ENCODE measurements at places on chromosomes 2 and 18. TPM values are rescaled to one million over a fixed set of nuclear protein-coding genes. Genes with fewer than 3 reads are reported as not detected.

- DNase-seq, result no peak
Measured at GRCh38 chr18:56910237-56910636, 236.7 kb upstream of the BOD1L2 start.

The CABYR gene
- total RNA-seq, result not detected

The LDLRAD4 gene
- total RNA-seq, result 0.43 TPM

DNA sequence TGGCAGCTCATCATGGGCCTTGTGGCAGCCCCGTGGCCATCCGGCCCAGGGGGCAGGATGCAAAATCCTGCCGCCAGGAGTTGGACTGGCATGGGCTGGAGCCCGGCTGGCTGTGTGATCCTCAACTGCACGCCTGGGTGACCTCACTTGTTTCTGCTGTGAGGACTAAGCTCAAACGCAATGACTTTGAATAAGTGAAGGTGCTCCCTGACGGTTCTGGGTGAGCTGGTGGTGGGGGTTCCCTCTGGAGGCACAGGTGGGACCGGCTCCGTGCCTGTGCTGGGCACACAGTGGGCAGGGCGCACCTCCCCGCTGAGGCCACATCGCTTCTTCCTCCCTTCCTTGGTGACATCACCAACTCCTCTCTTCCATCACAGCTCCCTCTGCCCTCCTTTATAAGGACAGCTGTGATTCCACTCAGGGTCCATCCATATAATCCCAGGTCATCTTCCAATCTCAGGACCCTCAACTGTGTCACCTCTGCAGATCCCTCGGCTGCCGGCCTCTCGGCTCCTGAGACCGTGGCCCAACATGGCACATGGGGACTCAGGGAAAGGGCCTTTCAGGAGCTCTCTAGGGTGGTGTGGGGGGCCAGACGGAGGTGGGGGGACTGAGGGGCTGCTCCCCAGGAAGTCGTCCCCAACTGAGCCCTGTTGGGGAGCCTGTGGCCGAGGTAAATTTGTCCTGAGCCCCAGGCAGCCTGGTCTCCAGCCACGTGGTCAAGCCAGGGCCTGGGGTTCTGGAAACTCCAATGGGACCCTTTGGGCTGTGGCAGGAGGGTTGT lies 75.5 kb upstream of the ODC1 start:
- DNase-seq, result no peak

The TFCP2L1 gene
- total RNA-seq, result 0.08 TPM

The TRIM43 gene
- total RNA-seq, result not detected

GRCh38 chr2:237309416-237309815 lies 104.5 kb downstream of the COL6A3 start:
- no peak for DNase-seq

The LYG1 gene
- 1.3 TPM for total RNA-seq

DNA sequence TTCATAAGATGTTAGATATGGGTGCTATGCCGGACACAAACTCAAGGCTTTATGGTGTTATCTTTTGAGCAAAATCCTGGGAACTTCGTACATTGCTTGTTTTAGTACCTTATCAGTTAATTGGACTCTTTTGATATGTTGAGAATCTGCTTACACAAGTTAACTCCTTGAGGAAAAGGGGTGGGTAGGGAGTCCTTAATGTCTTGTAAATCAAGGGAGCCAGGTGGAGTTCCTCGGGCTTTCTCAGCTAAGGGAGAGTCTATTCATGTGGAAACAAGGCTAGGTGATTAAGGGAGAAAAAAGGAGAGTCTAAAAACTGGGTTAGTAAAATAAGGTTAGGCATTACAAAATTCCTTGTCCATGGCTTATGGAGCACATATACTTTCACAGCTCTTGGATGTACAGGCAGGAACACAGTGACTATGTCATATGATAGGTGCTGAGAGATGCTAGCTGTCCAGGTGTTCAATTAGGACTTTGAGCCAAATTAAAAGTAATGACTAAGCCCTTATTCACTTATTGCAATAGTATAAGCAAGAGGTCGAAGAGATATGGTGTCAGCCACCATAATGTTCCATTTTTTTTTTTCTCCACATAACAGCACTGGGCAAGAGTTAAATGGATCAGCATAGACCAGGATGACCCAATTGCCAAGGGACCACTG lies 59.5 kb upstream of the DYNAP start:
- DNase-seq, result no peak

- DNase-seq, result no peak
Measured at GRCh38 chr18:13480571-13481255, 245.6 kb downstream of the FAM210A start.

- DNase-seq, result no peak
Measured at GRCh38 chr18:45112682-45113081, 432.0 kb downstream of the SETBP1 start.

DNA sequence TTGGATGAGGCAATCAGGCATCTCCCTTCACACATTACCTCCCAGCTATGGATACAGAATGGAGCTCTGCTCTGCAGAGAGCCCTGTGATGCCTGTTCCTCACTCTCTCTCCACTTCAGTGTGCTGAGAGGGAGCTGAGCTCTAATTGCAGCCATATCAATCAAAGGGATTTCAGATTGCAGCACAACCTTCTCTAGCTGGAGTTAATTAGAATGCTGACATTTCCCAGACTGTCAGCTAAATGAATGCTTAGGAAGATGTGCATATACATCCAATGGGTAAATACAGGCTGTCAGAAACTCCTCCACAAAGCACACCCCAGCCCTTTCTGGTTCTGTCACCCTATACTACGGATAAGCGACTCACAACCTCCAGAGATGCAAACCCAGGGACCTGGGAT lies 402.6 kb downstream of the EIPR1 start:
- DNase-seq, result no peak

The UGT1A8 gene
- not detected for total RNA-seq

GRCh38 chr18:80009661-80010550 lies 21.5 kb upstream of the TXNL4A start:
- no peak for DNase-seq

The REG1B gene
- not detected for total RNA-seq

DNA sequence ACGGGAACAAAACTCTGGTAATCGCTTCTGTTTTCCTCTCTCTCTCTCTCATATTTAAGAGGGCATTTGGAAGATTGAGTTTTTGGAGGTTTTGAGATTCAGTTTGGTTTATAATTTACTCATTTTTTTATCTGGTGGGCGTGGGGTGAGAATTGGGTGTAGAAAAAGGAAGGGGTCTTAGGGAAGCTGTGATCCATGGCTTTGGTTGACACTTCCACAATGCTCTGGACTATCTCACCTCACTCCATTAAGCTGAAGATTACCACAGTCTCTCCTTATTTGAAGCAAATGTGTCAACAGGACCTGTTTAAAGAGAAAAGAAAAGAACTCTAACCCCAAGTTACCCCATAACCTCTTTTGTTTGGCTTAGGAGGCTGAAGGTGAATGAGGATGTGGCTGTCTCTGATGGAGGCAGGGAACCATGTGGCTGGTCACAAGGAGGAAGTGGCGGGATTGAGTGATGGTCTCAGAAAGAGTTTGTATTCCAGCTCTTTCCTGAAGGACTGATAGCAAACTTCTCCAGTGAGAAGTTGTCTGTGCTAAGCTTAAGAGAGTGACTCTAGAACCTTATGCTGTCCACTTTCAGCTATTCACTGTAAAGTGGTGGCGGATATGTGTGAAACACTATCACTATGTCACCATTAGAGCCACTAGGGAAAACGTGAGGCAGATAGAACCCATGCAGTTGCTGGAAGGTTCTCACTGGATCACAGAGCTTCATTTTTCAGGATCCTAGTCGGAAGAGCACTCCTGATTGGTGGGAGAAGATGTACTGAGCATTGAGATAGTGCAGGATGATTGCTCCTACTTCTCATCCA lies 934 bp downstream of the ZNF804A start:
- DNase-seq, result peak; percentile 53

DNA sequence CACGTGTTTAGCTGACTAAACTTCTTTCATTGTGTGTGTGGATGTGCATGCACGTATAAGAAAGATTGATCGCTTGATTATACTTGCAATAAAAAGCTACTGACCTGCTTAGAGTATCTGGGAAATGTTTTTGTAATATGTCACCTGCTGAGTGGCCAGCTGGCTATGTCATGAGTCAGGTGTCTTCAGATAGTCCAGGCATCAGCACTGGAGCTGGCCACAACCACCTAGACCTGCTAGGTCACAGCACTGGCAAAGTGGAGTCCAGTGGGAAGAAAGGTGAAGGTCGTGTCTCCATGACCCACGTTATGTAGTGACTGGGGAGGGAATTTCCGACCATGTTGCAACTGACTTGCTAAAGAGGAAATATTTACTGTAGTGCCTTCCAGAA lies 147.0 kb downstream of the ESCO1 start:
- no peak for DNase-seq

DNA sequence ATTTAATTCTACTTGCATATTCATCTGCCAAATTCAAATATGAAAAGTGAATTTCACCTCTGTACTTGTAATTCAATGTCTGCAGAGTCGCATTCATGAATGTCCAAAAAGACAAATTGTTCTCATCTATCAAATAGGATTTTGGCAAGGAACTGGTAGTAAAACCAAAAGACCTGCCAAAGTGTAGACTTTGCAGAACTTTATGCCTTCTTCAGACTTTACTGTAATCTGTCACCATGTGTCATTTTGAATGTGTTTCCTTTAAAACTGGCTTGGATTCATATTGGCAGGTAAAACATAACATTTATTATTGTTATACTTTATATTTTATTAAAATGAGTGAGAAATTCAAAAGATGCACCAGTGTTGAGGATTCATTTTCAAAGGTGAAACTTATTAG lies 701.9 kb upstream of the LINC00305 start:
- no peak for DNase-seq

The PKDCC gene
- total RNA-seq, result 361 TPM

The ARHGAP28 gene
- total RNA-seq, result 12.6 TPM

DNA sequence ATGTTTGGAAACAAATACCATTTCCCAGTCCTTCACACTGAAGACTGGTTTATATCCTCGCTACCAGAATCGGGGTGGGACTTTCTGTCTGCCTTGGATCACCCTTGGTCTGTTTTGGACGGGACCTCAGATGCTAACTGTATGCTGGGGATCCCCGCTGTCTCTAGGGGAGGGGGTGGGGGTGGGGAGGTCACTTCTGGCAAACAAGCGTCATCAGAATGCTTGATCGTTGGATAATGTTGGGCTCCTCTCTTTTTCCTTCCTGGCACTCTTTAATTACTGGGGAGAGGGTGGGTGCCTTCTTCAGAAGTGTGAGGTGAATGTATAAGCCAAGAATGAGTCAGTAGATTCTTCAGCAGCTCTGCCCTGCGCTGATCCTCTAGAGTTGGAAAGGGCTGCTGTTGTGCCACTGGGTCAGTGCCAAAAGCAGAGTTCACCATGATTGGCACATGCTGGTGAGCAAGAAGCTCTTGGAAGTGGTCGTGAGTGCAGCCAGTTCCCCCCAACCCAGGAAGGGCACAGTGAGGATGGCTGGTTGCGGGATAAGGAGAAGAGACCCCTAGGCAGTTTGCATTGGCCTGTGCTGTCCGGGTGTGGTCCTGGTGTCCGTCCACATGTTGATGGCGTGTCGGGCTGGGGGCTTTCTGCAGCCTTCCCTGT lies 32.2 kb downstream of the DGKD start:
- DNase-seq, result no peak

- peak; percentile 36 for DNase-seq
Measured at GRCh38 chr2:24618144-24618543, 127.1 kb downstream of the NCOA1 start.

The DSG4 gene
- not detected for total RNA-seq

The IL37 gene
- 0.22 TPM for total RNA-seq

DNA sequence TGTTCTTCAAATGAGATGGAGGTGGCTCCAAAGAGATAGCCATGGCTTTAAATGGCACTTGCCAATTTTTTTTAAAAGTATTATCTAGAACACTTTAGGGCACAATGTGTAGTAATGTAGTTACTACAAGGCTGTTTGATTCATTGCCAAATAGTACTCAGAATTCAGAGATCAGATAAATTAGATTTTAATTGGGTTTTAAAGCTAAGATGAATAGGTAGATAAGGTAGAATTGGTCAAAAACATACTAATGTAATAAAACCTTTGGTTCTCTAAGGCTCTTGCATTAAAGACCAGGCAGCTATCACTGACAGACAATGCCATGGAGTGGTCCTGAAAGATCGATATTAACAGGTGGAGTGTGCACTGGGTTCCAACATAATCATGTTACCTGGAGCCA lies 365.9 kb downstream of the LRRTM1 start:
- peak; percentile 2 for DNase-seq

GRCh38 chr2:242004223-242004901 lies 134.8 kb downstream of the RTP5 start:
- DNase-seq, result no peak

The TTC21B gene
- 38.4 TPM for total RNA-seq

- DNase-seq, result no peak
Measured at GRCh38 chr2:156321243-156321904, 11.1 kb downstream of the NR4A2 start.

DNA sequence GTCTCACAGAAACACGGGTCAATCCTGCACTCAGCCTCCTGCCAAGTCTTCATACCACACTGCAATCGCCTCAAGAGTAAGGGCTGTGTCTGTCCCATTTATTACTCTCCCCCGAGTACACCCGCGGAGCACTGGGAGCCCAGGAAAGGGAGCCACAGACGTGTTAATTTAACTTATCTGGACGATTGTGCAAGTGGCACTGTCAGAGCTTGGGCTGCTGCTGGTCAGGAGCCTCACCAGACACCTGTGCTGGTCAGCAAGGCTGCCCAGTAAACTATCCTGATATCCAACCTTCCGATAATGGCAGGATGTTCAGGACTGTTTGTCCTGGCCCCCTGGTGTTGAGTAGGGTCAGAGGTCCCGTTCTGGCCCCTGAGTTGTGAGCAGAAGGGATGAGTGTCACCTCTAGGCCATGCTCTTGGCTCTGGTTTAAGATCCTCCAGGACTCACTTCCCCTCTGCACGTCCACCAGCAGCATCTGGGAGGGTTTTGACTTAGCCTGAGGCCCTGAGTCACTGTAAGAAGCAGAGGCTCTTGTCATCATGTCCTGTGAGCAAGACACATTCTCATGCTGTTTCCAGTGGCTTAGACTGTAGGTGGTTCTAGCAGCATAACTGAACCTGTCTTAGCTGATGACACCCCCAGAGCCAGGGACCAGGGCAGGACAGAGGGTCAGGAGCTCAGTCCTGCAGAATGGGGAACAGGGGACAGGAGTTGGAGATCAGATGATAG lies 82.5 kb upstream of the ARL4C start:
- no peak for DNase-seq

DNA sequence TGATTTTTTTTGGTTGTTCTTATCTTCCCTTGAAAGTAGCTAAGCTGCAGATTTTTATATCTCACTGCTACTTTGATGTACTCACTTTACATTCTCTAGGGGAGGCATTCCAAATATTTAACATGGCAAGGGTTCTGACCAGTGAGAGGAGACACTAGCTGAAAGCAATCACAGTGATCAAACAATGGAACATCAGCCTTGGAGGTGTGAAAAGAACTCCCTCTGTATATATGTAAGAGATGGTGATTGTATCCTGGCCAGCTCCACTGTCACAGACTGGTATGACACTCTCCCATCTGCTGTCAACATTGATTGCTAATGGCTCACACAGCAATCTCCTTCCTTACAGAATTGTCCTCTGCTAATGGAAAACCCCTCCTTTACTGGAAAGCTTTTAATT lies 291.7 kb upstream of the CDH19 start:
- DNase-seq, result no peak

- no peak for DNase-seq
Measured at GRCh38 chr2:9763356-9764152, 79.7 kb upstream of the TAF1B start.
